NCI-H460 (cell line): ENCODE measurements at places on chromosomes 3 and 15.

DNA sequence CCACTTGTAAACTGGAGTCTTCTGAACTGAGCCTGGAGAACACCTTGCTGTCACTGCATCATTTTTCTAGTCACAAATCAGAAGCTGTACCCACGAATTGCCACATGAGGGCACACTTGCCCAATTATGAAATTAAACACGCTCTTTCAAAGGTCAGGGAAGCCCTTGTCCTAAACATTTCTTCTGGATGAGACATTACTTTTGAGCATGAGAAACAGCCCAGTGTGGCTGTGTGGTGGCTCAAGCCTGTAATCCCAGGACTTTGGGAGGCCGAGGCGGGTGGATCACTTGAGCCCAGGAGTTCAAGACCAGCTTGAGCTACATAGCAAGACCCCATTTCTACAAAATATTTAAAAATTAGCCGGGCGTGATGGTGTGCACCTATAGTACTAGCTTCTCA lies 27.5 kb upstream of the CFAP161 start:
- DNase-seq: peak; percentile 54

DNA sequence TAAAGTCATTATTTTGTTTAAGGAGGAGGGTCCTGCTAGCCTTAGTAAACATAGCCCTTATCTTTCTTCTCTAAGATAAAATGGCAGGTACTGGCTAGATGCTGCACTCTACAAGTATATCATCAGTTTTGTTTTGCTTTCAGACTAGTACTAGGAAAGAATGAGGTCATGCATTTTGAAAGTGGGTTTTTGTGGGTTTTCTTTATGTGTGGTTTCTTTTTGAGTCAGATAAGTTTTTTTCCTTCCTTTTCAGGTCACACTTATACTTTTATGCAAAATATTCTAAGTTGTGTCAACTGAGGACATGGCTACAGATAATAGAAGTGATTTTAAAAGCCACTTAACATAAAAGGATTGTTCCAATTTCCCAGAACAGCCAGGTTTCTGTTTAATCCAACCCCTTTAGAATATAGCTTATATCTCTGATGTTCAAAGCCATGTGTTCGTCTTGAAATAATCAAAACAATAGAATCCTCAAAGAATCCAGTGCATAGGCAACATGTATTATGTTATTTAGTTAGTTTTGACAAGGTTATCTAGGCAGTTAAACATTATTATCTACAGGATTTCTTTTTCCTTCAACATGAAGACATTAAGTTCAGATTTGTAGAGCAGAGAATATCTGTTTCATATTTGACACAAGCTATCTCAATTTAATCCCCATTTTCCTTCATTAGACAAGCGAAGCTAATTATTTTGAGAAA lies 406.2 kb downstream of the RBMS3 start:
- DNase-seq: no peak

GRCh38 chr3:2944628-2945027 lies 165.5 kb downstream of the IL5RA start:
- DNase-seq: no peak

DNA sequence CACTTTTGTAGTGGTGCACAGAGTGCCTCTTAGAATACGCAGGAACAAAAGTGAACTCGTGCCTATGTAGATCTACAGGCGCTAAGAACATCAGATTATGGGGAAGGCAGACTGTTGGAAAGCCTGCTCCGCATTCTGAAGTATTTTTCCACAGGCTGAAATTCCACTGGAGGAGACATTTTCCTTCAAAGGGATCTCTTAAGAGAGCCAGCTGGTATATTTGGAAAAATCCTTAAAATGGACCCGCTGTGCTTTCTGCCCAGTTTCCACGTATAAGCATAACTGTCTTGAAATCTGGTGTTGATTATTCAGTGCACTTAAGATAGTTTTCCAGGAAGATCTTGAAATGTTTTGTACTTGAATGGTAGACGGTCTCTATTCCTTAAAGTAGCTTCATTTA lies 34.7 kb upstream of the ICE2 start:
- no peak for DNase-seq

GRCh38 chr15:67781907-67782690 lies 43.2 kb upstream of the SKOR1 start:
- no peak for DNase-seq

DNA sequence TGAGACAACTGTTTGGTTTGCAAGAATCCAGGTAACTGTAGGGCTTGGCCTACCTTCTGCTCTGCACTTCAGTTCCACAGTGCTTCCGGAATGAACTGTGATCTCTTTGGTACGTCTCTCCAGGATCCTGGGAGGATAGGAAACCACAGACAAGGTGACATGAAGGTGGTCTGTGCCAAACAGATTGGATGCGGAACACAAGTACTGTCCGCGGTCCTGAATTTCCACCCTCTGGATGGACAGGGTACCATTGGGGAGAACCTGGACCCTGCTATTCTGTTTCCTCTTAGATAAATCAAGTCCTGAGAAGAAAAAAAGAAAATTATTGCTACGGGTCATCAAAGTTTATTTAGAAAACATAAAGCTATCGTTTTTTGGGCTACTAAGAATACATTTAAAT lies 17.3 kb downstream of the IGSF10 start:
- DNase-seq: no peak

DNA sequence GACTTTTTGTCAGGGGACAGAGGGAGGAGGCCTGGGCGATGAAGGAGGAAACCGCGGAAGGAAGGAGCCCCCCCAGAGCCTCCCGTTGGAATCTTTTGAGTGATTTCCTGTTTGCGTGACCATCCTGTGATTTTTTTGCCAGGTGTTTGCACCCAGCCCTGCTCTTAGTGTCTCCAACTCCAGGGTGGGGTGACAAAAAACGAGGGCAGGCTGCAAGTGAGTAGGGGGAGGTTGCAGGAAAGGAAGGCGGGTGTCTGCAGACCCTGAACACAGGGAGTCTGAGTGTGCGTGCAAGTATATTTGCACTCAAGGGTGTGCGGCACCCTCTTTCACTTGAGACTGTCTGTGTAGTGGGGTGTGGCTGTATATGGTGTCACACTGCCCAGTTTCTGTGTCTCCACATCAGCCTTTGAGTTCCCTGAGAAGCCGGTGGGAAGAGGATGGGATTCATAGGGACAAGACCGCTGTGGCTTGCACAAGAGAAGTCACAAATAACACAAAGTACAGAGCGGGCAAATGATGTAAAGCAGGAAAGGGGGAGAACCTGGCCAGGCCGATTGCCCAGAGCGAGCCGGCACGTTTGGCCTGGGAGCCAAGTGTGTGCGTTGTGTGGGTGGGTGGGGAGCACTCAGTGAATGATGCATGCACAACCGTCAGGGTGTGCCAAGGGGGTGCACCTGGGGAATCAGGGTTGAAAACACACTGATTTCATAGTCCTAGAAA lies 6.6 kb downstream of the ISLR2 start:
- no peak for DNase-seq

- peak; percentile 43 for DNase-seq
These were observed 56.1 kb downstream of the TAFA4 start for GRCh38 chr3:68876112-68876713.

DNA sequence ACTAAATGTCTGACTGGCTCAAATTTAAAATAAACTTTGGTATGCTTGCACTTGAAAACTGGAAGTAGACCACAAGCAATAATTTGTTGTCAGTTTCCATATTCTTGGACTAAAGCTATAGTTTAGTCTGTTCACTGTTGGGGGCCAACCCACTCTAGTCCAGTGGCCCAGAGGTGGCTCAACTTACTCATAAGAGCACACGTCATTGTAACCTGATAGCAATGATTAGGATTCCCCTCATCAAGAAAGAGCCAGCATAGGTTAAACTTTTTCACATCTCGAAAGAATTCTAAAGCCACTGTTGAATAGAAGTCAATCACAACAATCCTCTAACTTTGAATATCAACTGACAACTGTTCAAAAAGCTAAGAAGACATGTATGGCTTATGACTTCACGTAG lies 147.0 kb downstream of the MEIS2 start:
- no peak for DNase-seq

GRCh38 chr15:57607570-57608000 lies 15.9 kb downstream of the MYZAP start:
- DNase-seq: no peak

GRCh38 chr15:83204697-83205096 lies 2.9 kb downstream of the HDGFL3 start:
- DNase-seq: no peak

DNA sequence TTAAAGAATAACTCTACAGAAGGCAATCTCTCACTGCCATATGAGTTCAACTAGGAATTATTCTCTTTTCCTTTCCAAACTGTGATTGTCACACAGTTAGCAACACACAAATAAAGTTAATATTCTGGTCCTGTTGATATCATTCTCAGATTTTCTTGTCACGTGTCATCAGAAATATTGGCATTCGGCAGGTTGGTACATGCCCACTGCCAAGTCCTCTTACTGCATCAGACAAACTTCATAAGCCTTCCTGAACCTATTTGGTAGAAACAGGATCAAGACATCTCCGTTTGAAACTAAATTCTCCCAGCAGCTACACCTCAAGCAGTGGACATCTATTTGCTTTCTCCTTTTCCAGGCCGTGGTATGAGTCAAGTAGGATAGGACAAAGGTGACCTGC lies 177.9 kb upstream of the SOX2 start:
- no peak for DNase-seq

DNA sequence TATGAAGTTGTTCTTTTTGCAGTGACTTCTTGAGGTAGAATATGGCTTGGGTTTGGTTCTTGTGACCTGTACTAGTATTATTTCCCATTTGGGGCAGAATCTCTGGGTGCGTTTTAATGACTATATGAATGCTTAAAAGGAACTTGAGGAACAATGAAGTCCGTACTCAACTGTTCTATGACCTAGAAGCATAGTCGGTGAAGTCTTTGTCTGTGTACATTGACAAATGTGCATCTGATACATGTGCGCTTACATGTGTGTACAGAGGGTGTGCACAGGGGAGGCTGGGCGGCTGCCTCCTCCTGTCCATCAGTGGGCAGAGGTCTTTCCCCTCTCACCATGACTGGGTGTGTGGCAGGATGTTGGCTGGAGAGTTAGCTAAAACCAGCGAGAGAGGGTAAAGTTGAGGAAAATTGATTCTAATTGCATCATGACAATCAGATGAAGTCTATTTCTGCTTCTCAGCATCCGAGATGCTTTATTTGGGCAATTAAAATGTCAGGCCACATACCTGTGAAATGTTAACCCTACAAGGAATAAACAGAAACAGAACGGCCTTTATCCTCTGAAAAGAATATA lies 1.0 kb upstream of the NR2F2 start:
- no peak for DNase-seq

DNA sequence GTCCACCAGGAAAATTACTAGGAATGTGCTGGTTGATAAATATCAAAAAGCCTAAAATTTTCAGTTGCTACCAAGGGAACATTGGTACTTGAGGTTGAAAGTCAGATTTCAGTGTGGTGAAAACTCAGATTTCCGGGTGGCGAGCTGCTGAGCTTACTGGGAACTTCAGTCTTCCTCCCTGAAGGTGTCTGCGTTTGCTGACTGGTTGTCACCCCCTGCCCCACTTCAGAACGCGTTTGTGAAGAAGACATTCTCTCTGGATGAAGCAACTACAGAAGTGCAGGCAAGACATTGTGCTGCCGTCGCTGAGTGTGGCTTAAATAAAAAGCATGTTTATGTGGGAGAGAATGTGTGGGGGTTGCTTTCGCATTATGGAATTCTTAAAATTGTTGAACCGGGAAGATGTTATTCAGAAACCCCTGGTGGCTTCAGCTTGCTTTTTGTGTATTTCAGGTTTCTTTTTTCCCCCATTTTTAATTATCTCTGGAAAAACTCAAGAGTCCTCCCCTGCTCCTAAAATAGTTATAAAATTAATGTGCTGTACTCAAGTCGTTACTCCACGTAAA lies 7.1 kb downstream of the FAM81A start:
- DNase-seq: no peak

DNA sequence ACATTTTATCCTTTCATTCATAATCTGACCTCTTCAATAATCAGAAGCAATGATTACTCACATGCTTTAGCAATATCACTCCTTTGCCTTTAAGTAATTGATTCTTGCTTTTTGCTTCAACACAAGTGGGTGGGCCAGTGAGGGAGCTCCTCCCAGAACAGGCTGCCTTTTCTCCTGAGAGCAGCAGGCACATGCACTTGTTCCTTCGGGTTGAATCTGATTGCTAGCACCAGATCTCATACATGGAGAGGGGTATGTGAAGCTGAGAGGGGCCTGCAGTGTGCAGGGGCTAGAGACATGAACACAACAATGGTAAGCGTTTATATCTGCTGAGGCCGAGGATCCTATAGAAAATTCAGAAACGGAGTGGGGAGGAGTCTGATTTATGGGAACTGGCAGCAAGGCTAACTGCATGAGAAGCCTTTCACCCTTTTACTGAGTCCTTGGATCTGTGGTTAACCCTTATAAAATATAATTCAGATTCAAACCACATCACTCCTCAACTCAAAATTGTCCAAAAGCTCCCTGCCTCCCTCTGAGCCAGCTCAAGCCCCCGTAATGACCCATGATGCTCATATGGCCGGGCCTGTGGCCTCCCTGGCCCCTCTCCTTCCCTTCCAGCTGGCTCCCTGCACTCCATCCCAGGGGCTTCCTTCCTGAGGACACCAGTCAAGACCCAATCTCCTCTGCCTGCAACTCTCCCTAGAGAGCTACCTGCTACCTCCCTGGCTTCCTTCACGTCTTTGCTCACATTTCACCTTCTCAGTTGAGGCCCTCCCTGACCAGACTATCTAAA lies 32.4 kb downstream of the ZNF445 start:
- DNase-seq: no peak

DNA sequence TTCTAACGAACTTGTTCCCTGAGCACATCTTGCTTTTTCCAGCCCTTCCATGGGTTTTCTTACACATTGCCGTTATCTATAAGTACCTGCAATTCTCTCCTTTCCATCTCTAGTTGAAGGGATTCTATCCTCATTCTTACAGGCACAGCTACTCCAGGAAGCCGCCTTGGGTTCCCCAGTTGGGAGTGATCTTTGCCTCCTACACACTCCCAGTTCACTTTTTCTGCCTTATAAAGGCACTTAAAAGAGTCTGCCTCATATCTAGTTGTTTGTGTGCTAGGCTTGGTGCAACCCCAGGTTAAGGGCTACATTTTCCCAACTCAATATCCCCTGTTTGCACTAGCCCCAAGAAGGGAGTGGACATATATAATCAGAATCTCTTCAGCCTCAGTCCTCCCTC lies 44.0 kb upstream of the IREB2 start:
- DNase-seq: no peak

DNA sequence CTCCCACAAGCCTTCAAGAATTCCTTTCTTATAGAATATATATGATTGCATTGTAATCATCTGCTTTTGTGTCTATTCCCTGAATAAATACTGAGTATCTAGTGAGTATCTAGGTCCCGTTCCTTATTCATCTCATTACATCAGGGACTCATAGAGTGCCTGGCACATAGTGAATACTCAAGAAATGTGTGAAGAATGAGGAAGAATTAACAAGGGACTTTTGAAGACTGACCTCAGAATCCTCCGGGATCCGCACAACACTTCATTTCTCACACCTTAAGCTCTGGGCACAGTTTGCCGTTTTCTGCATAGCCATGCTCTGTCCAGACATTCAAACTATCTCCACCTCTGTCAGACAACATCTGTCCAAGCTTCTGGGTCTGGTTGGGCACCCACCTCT lies 108.8 kb downstream of the STAC start:
- DNase-seq: no peak

DNA sequence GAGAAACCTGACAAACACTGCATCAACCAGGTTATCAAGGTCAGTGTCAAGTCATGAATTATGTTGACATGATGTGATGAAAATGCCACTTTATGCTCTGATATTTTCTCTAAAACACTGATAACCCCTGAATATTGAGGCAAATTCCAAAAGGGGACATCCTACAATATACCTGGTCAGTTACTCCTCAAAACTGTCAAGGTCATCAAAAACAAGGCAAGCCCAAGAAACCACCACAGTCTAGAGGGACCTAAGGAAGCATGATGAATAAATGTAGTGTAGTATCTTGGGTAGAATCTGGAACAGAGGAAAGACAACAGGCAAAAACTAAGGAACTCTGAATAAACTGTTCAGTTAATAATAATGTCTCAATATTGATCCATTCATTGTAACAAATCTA lies 275.3 kb upstream of the THRB start:
- DNase-seq: no peak
